ENCODE measurements at places on chromosomes 2 and 18.

DNA sequence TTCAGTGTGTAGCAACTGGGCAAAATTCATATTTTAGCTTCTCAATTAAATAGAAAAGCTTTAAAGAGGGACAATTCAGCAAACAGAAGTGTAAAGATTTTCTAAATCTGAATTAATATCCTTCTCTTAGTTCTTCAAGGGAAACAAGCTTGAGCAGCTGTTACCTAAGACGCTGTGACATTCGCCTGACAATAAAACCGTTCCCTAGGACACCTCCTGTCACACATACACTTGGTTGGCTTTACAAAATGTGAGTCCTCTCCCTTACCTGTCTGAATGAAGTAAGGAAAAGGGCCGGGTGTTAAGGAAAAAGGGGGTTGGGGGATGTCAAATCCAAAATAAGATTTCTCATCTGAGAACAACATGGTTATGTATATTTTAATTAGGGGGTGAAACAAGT, 2.1 kb downstream of the SERTAD2 start:
- DNase-seq: no peak

DNA sequence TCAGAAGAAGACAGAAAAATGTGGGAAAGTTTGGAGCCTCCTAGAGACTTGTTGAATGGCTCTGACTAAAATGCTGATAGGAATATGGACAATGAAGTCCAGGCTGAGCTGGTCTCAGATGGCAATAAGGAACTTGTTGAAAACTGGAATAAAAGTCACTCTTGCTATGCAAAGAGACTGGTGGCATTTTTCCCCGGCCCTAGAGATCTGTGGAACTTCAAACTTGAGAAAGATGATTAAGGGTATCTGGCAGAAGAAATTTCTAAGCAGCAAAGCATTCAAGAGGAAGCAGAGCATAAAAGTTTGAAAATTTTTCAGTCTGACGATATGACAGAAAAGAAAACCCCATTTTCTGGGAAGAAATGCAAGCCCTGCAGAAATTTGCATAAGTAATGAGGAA, 159.3 kb downstream of the MREG start:
- no peak for DNase-seq

GRCh38 chr2:234307322-234307961, 189.4 kb downstream of the ARL4C start:
- no peak for DNase-seq

DNA sequence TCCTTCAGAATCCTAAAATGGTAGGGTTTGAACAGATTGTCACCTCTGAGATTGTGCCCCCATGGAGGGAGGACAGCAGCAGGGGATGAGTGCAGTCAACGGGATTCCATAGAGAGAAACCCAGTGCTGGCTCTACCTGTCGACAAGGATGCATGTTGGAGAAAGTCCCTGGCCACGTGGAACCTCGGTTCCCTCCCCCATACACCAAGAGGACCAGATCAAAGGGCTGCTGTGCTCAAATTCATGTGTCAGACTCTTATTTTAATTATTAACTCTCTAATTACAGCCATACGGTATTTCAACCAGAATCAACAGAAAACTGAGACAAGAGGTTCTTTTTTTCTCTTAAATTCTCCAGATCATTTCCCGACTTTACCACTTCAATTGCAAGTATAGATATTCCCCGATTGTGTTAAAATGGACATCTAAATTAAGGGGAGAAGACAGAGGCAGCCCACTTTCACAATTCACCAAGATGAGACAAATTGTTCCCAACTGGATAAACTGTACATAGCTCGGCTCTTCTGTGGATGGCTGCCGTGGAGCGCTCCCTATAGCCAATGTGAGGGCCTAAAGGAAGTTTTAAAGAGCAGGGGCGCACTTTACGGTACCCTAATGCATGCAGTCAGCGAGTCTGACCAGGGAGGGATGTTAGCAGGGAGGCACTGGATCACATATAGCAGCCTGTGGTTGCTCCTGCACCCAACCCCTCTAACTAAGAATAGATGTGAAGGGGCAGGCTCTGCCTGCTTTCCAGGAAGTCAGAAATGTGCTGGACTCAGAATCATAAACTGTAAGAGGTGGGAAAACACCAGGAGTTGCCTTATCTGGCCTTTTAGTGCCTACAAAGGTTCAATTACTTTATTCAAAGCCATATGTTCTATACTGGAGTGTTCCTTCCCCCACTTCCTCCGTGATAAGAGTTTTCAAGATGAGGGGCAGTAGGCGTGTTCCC, 123.1 kb downstream of the CACNB4 start:
- no peak for DNase-seq

DNA sequence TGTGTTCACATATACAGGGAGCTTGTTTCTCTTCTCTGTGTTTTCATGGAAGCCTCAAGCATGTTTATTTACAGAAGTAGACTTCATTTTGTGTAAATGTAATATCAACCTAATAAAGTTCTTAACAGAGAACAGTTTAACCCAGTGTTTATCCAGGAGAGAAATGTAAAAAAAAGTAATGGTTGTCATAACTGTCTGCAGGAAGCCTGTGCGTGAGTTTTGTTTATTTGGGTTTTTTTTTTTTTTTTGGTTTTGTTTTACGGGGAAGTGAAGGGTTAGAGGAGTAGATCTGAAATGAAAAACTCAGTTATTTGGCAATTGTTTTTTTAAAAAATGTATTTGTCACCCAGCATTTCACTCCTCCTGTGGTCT, 124.7 kb downstream of the RAPGEF4 start:
- no peak for DNase-seq
